Stimulated activated CD4-positive, alpha-beta T cell treated with anti-CD3 and anti-CD28 coated beads, TNF-alpha, amount 100 ng/mL, for 4 hours (primary cell): ENCODE measurements at places on chromosomes 3 and 15.

DNA sequence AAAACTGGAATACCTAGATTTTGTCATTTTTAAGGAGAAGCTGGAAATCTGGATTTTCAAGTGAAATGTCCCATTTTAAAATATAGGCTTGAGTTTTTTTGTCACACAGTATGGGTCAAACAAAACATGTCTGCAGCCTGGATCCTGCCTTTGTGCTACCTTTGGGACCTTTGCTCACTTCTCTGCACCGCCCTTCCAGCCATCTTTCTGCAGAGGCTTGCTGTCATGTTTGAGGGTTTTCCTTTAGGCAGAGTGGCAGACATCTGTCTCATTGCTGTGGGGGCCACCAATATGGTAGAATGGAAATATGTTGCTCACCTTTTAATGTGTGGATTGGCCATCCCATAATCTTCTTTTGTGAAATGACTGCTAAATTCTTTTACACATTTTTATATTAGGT is 136.3 kb downstream of the EEFSEC start:
- no peak for DNase-seq

GRCh38 chr3:86989006-86989405 is 1.9 kb downstream of the VGLL3 start:
- DNase-seq: no peak

GRCh38 chr3:148238421-148238821 is 459.3 kb upstream of the AGTR1 start:
- DNase-seq: no peak

DNA sequence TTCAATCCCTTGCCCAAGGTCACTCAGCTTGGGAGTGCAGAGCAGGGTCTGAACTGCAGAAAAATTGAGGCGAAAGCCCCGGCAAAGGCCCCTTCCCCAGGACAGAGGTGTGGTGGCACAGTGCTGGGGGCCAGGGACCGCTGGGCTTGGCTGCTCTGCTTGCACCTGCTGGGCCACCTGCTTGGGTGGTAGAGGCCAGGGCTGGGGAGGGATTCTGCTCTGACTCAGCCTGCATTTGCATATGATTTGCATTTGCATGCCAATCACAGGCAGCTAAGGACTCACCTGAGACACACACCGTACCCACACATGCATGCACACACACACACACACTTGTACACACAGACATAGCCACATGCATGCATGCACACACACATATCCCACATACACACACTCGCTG is 9.9 kb downstream of the GRM2 start:
- no peak for DNase-seq

DNA sequence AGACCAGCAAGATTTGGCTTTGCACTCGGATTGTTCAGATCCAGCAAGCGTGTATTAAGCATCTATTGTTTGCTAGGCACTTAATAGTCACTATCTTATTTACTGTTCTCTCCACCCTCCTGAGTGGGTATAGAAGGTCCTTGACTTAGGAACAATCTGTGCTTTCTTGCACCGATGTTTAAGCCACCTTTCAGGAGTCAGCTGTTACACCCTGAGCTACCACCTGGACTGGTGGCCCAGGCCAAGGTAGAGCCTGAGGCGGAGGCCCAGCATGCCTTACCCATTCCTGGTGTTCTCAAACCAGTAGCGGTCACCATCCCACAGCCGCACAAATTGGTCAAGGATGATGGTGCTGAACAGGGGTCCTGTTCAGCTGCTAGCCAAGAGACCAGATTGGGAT is 10.0 kb downstream of the DUOX1 start:
- no peak for DNase-seq

GRCh38 chr15:101131489-101132389 is 120.1 kb downstream of the CHSY1 start:
- DNase-seq: no peak

DNA sequence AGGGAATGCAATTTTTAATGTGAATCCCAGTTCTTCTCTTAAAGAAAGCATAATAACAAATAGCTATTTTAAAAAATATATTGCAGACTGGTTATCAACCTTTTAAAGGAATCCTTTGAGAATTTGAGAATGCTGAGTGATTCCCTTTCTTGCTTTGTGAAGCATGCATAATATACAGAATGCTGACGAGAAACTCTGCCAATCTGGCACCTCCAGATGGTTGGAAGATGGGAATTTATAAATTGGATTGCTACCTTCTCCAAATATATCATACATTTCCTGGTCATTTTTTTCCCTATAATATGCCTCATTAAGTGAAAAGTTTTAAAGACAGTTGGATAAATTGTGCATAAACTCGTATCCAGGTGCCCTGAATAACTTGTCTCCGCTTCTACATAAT is 333.9 kb upstream of the ARPP21 start:
- DNase-seq: no peak

GRCh38 chr3:24578951-24579421 is 84.3 kb upstream of the THRB start:
- DNase-seq: no peak

GRCh38 chr3:11236588-11237461 is 35.4 kb upstream of the ATG7 start:
- peak; percentile 71 for DNase-seq

DNA sequence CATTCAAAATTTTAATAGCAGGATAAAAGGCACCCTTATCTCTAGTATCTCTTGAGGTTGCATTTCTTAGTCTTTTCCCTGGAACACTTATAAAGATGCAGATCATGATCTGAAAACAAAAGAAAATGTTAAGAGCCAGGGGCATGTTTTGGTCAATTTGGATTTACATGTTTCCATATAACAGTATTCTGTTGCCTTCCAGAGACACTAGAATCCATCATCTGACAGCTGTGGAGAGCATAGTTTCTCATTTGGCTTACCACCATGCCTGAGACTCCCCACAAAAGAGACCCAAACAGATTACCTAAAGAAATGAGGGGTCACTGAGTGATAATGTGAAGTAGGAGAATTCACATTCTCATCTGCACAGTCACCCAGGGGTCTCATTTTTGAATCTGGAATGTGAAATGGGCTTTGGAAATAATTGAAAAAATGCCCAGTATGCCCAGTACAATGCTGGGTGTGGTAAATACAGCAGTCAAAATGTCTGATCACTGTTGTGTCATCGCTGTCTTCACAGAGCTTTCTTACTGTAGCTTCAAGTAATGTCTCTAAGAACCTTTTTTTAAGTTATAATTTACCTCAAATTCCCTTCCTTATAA is 79.9 kb upstream of the ZBTB20 start:
- no peak for DNase-seq

DNA sequence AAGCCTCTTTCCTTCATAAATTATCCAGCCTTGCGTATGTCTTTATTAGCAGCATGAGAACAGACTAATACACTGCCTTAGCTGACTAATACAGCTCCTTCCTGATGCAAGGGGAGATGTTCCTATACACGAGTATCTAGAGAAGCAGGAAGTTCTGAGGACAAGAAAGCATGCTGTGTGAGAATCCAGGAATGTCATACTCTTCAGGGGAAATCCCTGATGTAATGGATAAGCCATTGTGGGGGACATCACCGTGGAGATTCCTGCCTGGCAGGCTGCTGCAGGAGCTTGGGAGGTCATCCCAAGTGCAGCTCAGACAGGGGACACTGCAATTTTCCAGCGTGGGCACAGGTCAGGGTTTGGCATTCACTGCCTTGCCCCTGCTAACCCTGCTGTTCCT is 476.9 kb downstream of the NR2F2 start:
- DNase-seq: no peak

DNA sequence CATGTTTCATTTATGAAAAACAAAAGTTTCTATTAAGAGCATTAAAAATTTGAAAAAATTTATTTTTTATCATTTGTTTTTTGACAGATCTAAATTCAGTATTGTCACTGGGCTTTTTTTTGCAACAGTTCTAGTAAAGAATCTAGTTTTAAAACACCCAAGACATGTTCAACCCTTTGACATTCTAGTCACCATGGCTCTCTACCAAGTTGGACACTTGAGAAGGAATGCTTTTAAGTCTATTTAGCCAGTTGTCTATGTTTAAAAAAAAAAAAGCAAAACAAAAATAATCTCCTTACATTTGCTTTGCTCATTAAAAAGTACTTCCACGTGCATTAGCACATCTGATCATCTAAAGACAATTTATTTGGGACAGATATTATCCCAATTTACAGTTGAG is 417.5 kb downstream of the RSL24D1 start:
- DNase-seq: no peak

- DNase-seq: no peak
Measured at GRCh38 chr15:82554849-82555248, 14.6 kb upstream of the RPS17 start.

DNA sequence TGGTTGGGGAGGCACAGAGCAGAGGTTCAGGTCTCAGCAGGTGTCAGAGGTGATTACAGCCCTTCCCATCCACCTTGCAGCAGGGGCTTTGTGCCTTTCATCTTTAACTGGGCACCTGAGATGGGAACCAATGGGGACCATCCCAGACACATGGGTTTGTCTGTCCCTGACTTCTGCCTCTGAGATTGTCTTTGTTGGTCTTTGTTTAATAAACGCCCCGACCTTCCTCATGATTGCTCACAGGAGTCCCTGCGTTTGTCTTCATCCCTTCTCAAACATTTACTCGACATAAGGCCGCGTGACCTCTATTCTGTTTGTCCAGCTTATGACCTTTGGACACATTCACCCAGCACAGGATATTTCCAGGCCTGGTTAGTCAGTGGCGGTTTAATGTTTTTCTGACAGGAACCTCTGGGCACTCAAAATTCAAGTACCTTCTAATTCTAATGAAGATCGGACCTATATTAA is 5.9 kb downstream of the ZSCAN2 start:
- DNase-seq: no peak

GRCh38 chr15:93150910-93151881 is 62.2 kb upstream of the RGMA start:
- DNase-seq: no peak

GRCh38 chr15:63044077-63044644 is 1.6 kb downstream of the TPM1 start:
- no peak for DNase-seq

DNA sequence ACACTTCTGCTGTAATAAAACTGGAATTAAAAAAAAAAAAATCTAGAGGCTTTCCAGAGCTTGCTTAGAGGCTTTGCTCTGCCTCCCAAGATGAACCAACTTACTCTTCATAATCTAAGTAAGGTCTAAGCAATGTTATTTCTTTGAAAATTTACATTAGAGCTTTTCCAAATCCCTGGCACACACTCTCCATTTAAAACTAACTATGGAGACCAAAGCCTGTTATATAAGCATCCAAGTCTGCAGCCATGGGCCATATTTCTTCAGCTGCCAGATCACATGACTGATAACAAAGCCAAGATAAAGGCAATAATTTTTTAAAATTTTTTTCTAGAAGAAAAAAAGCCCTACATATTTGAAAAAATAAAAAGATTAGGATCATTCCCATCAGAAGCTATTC is 55.0 kb upstream of the ARHGEF3 start:
- no peak for DNase-seq

- no peak for DNase-seq
Measured at GRCh38 chr3:101478980-101479379, 34.0 kb downstream of the SENP7 start.

- DNase-seq: no peak
Measured at GRCh38 chr3:197394464-197395321, 96.3 kb upstream of the DLG1 start.

DNA sequence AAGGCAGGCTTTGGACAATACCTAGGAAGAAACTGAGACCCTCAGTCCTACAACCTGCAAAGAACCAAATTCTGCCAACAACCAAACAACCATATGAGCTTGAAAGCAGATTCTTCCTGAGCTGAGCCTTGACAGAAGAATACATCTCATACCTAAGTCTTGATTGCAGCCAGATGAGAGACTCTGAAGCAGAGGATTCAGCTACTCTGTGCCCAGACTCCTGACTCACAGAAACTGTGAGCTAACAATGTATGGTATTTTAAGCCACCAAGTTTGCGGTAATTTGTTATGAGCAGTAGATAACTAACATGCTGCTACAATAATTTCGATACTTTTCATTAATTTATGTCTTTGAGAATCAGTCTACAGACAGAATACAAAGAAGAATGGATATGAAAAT is 325.1 kb upstream of the CBLB start:
- no peak for DNase-seq

- DNase-seq: no peak
Measured at GRCh38 chr15:39414201-39414600, 166.7 kb upstream of the THBS1 start.

DNA sequence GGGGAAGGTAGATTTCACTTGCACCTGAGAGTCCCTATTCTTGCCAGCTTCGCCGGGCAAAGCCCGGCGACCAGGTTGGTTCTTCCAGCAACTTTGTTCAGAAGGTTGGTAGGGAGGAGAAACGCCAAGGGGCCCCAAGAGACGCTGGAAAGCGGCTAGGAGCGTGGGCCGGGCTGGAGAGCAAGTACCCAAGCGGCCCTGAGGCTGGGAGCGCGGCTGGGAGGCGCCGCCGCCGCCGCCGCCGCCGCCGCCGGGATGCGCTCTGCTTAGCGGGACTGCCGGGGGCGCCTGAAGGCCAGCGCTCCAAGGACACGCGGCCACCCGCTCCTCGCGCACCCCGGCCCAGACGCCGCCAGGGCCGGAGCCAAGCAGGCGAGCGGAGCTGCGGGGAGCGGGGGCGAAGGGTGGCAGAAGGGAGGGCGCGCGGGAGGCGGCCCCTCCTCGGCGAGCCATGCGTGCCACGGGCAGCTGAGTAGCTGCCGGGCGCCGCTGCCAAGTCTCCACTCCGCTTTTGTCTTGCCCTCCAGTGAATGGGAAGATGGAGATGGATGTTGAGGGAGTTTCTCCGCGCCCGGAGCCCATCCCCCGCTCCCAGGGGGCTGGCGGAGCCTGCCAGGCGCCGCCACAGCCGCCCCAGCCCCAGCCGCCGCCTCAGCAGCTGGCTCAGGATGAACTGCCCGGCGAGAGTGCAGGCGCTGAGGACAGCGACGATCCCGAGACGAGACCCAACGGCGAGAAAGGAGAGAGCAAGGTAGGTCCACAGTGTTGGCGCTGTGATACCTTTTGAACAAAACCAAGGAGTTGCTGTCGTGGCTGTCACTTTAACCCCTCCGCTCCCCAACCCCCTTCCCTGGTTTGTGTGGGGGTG is 227.4 kb upstream of the AZI2 start:
- no peak for DNase-seq

GRCh38 chr15:59797756-59798604 is 108.9 kb upstream of the BNIP2 start:
- DNase-seq: no peak

DNA sequence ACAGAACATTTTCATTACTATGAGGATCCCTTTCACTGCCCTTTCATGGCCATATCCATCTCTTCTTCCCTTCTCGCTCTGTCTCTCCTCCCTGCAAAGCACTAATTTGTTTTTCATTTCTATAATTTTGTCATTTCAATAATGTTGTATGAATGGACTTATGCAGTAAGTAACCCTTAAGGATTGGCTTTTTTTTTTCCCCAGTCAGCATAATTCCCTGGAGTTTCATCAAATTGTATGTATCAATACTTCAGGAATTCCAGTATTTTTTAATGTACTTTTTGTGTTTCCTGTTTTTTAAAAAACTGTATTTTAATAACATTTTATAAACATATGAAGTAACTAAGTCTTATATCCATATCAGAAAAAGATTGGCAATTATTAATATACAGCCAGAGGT is 1016.0 kb upstream of the SEMA6D start:
- DNase-seq: no peak

GRCh38 chr3:187743195-187744141 is 1.8 kb downstream of the BCL6 start:
- DNase-seq: no peak

- DNase-seq: no peak
Measured at GRCh38 chr3:111979434-111980038, 710 bp downstream of the ABHD10 start.

- DNase-seq: no peak
Measured at GRCh38 chr15:78321786-78322185, 18.4 kb upstream of the CRABP1 start.

GRCh38 chr15:73660455-73660854 is 23.7 kb upstream of the CD276 start:
- DNase-seq: no peak

GRCh38 chr3:13812034-13812471 is 67.8 kb downstream of the WNT7A start:
- DNase-seq: no peak
